ENCODE measurements at places on chromosomes 6 and 20.

GRCh38 chr6:54910921-54911320 is 64.3 kb downstream of the FAM83B start:
- DNase-seq = no peak

GRCh38 chr6:3315841-3316240 is 57.1 kb downstream of the PSMG4 start:
- DNase-seq = no peak

- no peak for DNase-seq
Measured at GRCh38 chr20:58001381-58001780, 227.1 kb downstream of the ANKRD60 start.

GRCh38 chr6:75196081-75196687 is 9.7 kb downstream of the COL12A1 start:
- no peak for DNase-seq

DNA sequence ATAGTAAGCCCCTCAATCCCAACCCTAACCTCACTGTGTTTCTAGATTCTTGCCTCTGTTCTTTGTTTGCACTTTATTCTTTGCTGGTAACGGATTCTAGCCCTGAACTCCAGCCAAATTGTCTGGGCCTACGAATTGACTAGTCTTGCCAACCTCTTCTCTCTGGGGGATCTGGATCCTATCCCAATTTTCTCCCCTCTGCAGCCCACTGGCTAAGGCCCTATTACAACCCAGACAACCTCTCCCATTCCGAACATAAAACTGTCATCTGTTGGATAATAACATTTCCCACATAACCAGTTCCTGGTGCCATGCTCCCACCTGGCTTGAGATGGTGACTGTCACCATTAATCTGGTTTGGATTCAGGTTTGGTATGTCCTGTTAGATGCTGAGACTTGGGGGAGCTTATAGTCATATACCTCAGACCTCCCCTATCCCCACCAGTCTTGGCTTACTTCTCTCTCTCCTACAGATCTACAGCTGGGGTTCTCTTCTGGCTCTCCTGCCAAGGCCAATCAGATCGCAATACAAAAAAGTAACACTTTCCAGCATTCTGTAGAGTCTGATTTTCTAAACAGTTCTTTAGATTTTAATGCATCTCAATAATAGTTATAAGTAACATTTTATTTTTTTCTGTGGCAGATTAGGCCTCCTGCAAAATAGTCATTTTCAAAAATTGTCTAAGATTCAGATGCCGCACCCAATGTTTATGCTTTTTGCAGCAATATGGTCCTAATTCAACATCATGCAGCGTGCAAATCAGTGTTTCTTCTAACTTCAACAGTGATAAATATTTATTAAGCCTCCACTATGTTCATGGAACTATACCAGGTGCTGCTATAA is 29.8 kb upstream of the AHI1 start:
- DNase-seq = no peak

GRCh38 chr6:129707882-129708495 is 2.0 kb downstream of the ARHGAP18 start:
- DNase-seq = no peak

- no peak for DNase-seq
Measured at GRCh38 chr6:141401851-141402250, 730.9 kb upstream of the GJE1 start.

DNA sequence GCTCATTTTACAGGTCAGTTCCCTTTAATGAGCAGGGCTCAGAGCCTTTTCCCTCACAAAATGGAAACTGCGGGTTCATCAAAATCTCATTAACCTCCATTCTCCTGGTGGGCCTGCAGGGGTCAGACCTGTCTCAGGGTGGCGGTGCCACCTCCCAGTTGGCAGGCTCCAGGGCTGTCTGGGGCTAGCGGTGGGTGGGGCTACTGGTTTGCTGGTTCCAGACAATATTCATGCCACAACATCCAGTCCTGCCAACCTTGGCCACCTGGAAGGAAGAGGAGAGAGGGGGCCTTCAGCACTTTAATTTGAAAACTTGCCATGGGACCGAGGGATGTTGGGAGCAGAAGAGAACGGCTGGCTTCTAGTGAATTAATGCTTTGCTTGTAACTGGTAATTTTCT is 41.9 kb upstream of the CTNNBL1 start:
- peak; percentile 64 for DNase-seq

- no peak for DNase-seq
Measured at GRCh38 chr6:105068407-105068806, 111.4 kb downstream of the POPDC3 start.

DNA sequence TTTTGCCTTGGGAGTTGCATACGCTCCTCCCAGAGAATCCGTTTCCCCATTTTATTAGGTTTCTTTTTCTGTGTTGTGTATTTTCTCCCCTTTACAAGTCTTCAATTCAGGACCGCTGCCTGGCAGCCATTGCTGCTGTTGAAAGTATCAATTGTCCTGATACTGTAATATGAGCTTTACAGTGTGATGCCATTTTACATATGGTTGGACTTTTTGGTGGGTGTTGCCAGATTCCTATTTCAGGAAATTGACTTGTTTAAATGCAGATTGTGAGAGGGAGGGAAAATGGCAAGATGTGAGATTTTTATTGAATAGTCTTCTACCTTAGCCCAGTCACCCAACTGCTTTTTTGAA is 1.2 kb downstream of the PANK2 start:
- no peak for DNase-seq

- DNase-seq = no peak
Measured at GRCh38 chr20:33881989-33882388, 70.8 kb downstream of the CHMP4B start.

DNA sequence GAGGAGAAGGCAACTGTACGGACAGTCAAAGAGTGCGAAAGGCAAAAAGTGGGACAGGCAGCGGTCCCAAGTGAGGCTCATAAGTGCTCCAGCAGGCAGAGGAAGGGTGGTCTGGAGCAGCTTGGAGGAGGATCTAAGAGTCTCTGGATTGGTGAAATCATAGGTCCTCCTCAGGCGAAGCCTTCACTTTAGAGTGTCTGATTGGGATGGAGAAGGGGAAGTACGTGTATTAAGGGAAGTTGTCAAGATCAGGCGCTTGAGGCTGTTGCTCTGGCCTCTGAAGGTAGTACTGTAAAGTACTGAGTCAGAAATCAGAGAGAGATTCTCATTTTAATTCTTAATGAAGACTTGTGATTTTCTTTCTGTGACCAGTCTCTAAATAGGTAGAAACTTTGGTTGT is 185.6 kb downstream of the KIF16B start:
- no peak for DNase-seq

GRCh38 chr6:170186006-170186935 is 104.6 kb downstream of the DLL1 start:
- DNase-seq = no peak

- peak; percentile 34 for DNase-seq
Measured at GRCh38 chr20:38724626-38725147, 401 bp downstream of the SLC32A1 start.
